BJ (cell line): ENCODE measurements at places on chromosomes 5 and 9.

GRCh38 chr9:135332516-135332915 is 147.1 kb upstream of the PPP1R26 start:
- no peak for DNase-seq

DNA sequence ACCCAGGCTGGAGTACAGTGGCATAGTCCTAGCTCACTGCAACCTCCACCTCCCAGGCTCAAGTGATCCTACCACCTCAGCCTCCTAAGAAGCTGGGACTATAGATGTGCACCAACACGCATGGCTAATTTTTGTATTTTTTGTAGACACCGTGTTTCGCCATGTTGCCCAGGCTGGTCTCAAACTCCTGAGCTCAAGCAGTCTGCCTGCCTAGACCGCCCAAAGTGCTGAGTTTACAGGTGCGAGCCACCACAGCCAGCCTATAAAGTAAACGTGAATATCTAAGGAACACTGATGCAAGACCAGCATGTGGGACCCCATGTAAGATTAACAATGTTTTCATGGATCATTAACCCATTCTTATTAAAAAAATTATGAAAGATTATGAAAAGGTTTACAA is 15.9 kb downstream of the ANXA2R start:
- DNase-seq: no peak

DNA sequence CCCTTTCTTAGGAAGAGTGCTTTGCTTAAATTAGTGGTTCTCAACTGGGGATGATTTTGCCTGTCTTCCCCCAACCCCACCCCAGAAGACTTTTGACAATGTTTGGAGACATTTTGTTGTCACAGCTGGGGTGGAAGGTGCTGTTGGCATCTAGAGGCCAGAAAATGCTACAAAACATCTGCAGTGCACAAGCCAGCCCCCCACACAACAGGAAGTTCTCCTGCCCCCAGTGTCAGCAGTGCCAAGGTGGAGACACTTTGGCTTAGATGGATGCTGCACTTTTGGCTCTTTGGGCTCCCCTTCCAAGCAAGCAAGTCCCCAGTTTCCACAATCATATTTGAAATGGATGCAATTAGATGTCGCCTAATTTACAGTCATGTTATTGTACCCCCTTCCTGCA is 2.7 kb downstream of the HEMGN start:
- DNase-seq: no peak

- no peak for DNase-seq
Measured at GRCh38 chr5:55742778-55743177, 4.9 kb downstream of the DDX4 start.
